ENCODE measurements at places on chromosomes 2 and 18.

DNA sequence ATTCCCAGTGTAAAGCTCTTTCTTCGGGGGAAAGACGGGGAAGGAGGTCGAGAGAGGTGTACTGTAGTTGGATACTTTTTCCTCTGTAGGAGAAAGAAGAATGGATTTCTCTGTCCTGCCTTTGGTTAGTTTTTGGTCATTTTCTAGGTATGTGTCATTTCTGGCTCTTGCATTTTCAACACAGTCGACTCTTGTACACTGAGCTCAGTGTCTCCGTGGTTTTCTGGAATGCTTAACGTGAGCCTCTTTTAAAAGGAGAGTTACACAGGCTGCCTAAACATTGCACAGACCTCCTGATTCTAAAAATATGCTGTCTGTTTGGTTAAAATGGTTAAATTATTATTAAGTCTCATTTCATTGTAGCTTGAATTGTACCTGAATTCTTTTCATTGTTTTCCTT, 21.8 kb upstream of the GLS start:
- DNase-seq = no peak

DNA sequence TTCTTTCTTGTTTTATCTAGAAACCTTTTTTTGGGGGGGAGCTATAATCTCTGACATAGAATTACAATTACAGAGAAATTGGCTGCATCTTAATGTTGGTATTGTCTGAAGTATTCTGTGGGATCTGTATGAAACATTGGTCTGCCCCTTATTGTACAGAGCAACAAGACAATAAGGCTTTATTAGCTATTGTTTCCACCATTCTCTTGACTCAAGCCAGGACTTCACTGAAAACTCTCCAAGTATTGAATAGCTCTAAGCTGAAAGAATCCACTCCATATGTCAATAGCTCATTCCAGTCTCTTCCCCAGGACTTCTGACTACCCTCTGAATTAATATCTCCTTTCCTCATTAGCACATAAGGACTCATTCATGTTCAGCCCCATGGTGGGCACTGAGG, 77.8 kb downstream of the RHBDD1 start:
- DNase-seq = no peak

DNA sequence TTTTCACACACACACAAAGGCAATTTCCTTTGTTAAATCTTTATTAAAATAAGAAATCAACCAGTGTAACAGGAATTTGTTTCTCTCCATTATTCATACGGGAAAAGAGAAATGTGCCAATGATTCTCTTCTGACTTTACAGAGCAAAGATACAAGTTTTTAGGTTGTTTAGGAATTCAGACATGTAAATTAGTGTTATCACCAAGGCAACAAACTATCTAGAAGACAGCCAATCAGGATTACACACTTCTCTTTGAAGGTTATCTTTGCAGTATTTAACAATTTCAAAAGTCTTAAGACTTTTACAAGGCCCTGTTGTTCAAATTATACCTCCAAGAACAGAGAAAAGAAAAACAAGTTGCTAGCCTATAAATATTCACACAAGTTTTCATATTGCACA, 14.5 kb downstream of the CD302 start:
- DNase-seq = no peak

DNA sequence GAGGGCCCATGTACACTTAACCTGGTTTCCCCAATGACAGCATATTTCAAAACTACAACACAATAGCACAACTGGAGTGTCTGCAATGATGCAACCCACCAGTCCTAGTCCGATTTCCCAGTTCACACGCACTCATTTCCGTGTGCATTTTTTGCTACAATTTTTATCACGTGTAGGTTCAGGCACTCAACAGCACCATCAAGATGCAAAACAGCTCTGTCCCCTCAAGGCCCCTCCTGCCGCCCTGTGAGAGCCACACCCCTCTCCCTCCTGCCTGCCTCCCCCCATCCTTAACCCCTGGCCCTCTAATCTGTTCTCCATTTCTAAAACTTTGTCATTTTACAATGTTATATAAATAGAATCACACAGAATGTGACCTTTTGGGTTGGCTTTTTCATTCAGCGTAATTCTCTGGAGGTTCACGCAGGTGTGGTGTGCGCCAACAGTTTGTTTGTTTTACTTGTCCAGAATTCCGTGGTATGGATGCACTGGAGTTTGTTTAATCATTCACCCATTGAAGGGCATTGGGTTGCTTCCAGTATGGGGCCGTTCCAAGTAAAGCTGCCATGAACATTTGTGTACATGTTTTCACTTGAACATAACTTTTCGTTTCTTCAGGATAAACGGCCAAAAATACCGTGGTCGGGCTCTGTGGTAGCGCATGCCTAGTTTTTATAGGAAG, 8.4 kb downstream of the KCNIP3 start:
- peak; percentile 90 for DNase-seq

- no peak for DNase-seq
Measured at GRCh38 chr2:12436483-12436882, 280.3 kb upstream of the TRIB2 start.

- DNase-seq = no peak
Measured at GRCh38 chr2:74155830-74156229, 8.1 kb upstream of the BOLA3 start.

DNA sequence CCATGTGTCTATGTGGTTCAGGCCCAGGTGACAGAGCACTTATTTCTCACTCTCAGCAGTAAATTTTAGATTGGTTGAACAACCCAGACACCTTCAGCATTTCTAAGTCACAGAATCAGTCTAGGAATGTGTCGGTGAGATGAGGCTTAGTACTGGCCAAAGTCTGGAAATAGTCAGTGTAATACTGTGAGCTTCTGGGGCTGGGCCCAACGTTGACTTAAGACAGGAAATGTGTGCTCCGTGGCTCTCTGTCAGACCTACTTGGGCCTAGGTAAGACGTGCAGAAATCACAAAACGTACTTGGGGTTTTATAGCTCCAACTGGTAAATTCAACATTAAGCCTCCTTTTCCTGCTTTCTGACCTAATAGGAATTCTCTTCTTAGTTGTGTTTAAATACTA, 160.3 kb upstream of the COL3A1 start:
- no peak for DNase-seq

DNA sequence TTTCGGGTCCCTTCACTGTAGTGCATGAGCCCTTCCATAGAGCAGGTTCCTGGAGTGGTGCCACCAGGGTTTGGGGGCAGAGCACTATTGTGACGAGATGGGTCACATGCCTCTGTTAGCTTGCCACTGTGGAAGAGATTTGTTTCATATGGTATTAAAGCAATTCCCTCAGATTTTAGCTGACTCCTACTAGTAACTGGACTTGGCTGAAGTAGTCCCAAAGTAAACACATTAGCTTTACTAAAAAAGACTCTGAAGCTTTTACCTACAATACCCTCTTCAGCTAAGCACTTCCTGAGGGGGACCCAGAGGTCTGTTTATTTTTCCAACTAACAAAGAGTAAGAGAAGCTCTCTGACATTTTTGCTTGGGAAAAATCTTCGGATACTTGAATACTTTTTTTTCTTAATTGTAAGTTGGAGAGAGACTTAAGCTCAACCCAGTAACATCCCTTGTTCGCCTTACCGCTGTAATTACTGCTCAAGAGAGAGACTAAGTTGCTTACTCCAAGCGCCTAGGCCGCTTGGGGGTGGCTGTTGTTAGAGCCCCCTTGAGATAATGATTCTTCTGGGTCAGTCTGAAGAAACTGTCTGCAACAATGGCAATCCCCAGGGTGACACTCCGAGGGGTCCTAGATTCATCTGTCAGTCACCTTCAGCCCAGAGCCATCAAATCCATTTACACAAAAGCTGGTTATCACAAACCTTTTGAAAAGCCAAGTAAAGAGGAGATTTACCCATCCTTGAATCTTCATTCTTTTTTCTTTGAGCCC, 177.4 kb downstream of the FIGN start:
- no peak for DNase-seq

DNA sequence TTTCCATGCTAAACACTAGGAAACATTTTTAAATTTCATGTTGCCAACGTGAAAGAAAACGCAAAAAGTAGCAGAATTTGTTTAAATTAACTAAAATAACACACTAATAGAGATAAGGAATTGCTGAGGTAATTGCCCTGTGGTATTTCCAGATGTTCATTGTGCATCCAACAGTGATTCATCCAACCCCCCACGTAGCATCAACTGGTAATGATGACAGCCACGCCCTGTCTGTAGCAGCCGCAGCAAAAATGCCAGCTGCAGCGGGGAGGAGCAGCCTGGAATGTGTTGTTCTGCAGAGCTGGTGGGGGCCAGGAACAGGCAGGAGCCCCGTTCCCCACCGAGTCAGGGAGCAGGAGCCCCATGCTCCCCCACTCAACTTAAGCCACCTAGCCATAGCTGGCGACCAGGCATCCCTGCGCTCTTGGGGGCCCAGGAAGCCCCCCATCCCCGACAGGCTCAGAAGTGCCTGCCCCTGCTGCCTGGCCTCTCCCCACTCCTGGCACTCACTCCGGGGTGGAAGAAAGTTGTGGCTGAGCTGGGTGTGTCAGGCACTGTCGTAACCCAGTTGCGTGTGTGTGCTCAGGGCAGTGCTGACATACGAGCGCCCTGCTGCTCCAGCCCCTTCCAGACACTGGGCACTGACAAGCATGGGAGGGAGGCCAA, 695.1 kb upstream of the ACVR2A start:
- DNase-seq = no peak

DNA sequence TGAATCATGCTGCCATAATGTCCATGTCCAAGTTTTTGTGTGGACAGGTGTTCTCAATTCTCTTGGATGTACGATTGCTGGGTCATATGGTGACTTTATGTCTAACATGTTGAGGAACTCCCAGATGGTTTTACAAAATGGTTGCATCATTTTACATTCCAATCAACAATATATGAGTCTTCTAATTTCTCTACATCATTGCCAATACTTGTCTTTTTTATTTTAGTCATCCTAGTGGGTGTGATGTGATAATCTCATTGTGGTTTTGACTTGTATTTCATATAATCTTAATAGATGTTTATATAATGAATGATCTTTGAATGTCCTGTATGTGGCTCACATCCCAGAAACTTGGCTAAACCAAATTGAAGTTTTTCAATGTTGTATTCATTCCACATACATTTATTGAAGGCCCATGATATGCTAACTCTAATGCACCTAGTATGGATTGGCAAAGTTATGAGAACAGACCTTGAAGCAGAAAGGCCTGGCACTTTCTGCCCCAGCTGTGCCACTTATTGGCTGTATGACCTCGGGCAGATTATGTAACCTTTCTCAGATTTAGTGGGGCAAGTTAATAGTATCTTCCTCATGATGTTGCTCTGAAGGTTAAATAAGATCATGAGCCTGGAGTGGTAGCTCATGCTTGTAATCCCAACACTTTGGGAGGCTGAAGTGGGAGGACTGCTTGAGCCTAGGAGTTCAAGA, 205.4 kb downstream of the RAB3GAP1 start:
- no peak for DNase-seq

DNA sequence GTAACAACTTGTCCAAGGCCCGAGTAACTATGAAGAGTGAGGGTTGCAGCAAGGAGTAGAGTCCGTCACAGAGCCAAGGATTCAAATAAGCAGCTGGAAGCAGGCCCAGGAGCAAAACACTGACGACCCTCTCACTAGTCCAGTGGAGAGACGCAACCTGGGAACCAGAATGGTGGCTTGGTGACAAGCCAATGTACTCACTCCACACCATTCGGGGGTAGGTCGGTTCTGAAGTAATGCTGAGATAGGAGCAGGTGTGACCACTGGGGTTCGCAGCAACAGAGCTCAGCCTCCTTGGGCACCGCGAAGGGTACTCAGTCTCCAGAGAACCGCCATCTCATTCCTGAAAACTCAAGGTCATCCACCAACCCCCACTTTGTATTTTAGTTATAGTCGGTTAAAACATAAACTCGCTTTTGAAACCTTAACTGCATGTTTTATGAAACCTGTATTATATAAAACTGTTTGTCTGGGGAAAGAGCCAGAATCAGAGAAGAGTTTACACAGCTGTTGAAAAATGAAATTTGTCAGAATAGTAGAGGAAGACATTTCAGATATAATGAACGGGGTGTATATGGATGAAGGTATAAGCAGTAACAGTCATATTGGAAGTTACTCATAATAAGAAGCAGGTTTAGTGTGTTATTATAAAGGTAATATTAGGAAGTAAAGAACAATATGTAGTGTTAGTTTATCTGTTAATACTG, 8.6 kb downstream of the ANKRD62 start:
- no peak for DNase-seq

- no peak for DNase-seq
Measured at GRCh38 chr2:5698134-5698533, 6.0 kb downstream of the SOX11 start.

DNA sequence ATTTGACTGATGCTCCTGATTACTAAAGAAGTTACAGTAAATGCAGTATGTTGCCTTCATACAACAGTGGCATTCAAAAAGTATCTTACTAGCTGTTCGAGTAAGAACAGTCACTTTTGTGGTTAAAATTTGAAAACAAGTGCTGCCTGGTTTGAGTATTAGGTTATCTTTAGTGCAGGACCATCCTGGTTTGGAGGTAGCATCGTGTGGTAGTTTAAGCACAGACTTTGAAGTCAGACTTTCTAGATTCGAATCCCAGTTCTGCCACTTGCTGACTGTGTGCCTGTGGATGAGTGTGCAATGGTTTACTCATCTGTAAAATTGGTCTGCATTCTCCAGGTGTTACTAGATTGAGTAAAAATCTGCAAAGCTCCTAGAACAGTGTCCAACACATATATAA, 96.8 kb downstream of the SGPP2 start:
- DNase-seq = no peak

DNA sequence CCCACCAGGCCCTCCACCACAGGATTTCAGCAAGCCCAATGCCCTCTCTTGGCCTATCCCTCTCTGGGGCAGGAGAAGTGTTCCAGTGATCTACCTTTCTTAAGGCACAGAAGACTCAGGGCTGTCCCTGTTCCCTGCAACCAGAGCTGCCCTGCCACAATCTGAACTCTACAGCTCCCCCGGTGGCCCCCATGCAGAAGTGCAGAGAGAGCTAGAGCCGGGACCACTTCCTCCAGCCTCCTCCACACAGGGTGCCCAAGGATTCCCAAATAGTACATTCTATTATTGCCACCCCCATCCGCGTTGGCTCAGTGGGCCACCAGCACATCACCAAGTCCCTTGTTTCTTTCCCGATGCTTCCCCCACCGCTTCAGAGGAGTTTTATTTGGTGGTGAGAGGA, 114.8 kb upstream of the PTPRM start:
- no peak for DNase-seq

- peak; percentile 62 for DNase-seq
Measured at GRCh38 chr18:58180738-58181353, 136.8 kb downstream of the NEDD4L start.

GRCh38 chr18:9482790-9483189, 7.5 kb downstream of the RALBP1 start:
- DNase-seq = no peak

GRCh38 chr18:11162462-11162861, 13.1 kb upstream of the PIEZO2 start:
- no peak for DNase-seq

- DNase-seq = no peak
Measured at GRCh38 chr18:49656073-49656692, 94.3 kb downstream of the LIPG start.

- DNase-seq = no peak
Measured at GRCh38 chr18:26335571-26336487, 109.6 kb downstream of the TAF4B start.

DNA sequence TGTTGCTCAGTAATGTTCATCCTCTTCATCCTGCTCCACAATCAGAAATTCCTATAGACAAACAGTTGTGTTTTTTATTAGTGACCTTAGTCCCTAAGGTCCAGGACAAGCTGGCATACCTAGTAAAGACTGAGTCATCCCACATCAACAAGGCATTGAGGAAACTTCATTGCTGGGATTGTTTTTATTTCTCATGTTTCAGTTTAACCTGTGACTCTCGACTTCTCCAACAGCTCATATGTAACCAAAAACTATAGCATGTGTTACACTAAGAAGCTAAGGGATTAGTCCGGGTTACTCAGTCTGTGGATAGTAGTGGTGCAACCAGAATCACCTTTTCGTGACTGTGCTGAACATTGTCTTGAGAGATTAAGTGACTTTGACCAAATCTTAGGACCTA, 292.1 kb downstream of the RDH14 start:
- no peak for DNase-seq
